ENCODE measurements at places on chromosomes 1 and 21. TPM values are rescaled to one million over a fixed set of nuclear protein-coding genes. Genes with fewer than 3 reads are reported as not detected.
A peak's percentile ranks its signal among the peaks of the same experiment; 100 is the strongest.

The SMCP gene
- not detected for total RNA-seq

DNA sequence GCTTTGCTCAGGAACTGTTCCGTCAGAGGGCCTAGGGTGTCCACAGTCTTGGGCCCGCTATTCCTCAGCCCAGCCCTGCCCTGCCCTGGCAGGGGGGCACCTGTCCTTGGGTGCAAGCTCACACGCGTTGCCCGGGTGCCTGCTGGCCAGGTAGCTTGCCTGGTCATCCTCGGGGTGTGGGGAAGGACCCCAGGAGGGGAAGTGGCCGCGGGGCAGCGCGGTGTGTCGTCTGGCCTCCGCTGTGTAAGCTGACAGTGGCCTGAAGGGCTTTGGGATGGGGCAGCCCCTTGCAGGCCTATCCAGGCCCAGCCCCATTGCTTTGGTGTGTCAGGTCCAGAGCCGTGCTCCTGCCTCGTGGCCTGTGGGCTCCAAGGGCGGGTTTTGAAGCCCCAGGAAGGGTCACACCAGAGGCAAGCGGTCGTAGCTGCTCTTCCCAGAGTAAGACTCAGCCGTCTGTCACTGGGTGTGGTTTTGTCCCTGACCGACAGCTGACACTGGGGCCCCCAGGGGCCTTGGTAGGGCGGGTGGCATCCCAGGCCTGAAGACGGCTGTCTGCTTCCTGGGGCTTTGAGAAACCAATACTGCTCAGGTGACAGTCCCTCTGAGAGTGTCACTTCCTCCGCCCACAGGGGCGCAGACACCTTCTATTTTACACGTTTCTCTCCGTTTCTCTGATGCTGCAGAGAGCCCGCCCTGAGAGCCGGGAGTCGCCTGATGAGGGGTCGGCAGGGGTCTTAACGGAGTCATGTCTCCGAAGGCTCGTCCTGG is 72.1 kb downstream of the SKI start:
- peak; percentile 88 for DNase-seq

DNA sequence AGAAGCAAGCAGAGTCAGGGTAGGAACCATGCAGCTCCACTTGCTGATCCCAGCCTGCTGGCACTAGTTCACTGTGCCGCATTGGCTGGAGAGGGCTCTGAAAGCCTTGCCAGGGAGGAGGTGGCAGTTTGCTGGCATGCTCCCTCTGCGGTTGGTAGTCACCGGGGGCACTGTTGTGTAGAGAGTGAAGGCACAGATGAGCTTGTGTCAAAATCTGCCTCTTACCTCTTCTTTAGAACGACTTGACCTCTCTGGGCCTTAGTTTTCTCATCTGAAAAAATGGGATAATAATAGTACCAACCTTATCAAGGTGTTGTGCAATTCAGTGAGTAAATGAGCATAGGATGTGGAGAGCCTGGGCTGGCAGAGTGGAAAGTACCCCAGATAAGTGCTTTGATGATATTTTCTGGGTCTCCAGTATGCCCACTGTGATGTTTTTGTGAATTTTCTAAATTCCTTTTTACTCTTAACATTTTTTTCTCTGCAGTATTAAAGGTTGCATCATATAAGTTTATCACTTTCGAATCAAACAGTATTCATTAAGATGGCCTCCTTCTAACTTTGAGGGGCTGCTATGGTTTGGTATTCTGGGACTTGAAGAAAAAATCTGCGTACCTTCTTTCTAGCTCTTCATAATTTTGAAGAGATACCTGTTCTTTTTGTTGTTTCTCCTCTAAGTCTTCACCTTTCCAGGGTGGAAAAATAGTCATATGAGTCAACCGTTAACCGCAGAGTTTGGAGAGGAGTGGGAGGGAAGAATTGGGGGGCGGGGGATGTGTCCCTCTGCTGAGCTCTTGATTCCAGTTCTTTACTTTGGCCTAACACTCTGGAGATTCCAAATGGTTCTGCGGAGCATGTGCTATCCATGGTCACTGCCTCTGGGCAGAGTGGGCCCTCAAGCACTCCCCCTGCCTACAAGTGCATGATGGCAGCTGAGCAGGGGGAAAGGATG is 26.8 kb downstream of the SZRD1 start:
- DNase-seq = no peak

The BRDT gene
- not detected for total RNA-seq

DNA sequence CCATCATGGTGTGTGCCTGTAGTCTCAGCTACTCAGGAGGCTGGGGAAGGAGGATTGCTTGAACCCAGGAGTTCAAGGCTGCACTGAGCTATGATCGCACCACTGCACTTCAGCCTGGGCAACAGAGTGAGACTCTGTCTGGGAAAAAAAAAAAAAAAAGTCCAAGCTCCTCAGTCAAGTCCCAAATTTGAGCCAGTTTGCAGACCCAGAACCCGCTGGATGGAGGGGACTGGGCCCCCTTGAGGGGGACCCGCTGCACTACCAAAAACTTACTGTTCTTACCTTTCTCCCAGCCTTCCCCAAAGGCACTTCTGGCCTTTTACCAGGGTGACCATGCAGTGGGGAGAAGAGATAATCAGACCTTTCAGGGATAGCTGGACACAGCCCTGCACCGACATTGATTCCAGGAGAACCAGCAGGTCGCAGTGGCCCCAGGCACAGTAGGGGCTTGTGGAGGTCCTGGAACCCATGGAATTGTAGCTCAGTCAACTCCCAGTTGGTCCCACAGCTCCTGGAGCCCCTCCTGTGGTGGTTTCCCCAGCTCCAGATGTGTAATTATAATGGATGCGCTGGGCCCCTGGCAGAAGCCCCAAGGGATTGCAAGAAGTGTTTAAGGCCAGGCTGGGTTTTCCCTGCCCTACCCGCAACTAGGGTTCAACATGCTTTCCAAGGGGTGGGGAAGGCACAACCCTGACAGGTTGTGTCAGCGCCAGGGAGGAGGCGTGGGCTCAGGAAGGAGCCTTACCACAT is 4.1 kb upstream of the WNT9A start:
- no peak for DNase-seq

- DNase-seq = no peak
Measured at GRCh38 chr1:197985351-197985750, 68.2 kb downstream of the LHX9 start.

The TIAM1 gene
- 46.9 TPM for total RNA-seq

The TNFRSF18 gene
- 18.8 TPM for total RNA-seq

DNA sequence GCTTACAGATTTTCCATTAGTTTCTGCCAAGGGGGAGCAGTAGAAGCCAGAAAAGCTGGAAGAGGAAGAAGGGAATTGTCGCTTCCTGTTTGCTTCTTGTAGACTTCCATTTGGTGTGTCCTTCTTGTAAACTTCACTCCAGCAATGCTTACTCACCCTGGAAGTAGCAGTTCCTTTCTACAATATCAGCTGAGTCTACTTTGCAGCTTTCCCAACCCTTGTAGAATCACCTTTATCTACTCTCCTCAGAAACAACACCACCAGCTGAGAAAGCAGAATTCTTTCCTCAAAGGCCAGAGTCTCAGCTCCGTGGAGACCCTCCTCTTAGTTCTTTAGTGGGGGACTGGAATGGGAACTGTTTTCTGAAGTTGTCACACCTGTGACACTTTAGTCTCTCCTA is 1136.7 kb upstream of the TMPRSS15 start:
- DNase-seq = no peak

DNA sequence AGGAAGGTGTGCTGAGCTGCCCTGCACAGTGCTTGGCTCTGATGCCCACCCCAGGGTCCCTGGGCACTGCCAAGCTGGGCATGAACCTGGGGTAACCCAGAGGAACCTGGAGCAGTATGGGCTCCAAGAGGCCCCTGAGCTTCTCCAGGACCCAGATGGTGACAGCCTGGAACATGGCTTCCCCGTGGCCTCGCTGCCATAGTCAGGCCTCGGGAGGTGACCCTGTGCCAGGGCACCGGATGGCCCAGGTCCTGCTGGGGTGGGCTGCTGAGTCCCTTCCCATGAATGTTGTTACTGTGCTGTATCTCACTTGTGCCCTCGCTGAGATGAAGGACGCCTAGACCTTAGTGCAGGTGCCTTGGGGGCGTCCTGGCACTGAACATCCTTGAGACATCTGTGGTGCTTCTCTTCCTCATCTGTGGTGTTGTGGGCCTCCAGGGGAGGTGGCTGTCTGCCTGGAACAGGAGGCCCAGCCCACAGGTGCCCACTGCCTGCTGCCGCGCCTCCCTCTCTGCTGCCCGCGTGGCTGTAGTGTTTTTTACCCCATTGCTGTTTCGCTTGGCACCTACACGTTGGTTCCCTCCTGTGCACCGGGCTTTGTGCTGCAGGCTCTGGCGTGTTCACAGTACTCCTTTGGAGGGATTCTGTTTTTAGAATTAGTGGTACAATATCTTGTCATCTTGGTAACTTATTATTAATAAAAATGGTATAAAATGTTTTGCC is 160.3 kb downstream of the PCBP3 start:
- no peak for DNase-seq

- DNase-seq = no peak
Measured at GRCh38 chr21:42089093-42089631, 18.0 kb downstream of the UMODL1 start.

- no peak for DNase-seq
Measured at GRCh38 chr1:7262611-7263010, 477.4 kb downstream of the CAMTA1 start.

DNA sequence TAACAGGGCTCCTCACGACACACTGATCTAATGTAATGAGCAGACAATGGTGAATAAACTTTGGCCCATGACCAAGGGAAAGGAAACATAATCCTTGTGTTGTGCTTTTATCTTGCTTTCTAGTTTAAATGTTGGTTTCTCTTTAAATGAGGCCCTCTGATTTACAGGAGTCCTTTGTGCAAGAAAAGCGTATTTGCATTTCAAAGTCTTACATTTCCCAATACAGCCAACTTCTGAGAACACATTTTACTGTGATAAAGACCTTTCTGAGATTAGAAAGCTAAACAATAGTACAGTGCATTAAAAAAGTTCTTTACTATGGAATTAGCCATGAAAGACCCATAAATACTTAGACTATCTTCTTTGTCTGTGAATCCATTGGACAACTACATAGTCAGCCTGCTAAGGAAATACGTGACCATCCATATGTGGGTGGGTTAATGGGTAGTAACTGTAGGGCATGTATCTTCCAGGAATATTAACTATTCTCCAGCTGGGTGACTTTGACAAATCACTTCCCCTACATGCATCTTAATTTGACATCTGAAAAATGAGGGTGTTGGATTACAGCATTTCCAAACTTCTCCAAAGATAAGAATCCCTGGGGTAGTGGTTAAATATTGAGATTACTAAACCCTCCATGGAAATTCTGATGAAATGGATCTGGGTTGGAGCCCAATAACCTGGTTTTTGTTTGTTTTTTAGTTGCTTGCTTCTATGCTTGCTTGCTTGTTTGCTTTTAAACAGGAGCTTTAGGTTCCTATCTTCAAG is 50.3 kb upstream of the USP1 start:
- no peak for DNase-seq

GRCh38 chr1:147273409-147274336 is 31.2 kb downstream of the CHD1L start:
- peak; percentile 46 for DNase-seq

DNA sequence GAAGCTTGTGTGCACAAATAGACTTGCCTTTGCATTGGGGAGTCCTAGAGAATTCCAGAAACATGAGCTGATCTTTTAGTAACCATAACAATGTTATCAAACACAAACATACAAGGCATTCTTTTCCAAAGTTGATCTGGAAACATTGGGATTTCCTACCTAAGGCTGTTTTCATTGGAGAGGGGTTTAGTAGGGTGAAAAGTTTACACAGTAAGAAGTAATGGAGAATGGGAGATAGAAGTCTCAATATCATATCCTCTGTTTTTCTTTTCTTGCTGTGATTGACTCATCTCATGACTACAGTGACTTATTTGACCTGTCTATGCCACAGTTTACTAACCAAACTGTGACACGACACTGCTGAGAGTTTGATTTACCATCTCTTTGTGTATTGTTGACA is 65.6 kb upstream of the PLA2G4A start:
- DNase-seq = no peak

DNA sequence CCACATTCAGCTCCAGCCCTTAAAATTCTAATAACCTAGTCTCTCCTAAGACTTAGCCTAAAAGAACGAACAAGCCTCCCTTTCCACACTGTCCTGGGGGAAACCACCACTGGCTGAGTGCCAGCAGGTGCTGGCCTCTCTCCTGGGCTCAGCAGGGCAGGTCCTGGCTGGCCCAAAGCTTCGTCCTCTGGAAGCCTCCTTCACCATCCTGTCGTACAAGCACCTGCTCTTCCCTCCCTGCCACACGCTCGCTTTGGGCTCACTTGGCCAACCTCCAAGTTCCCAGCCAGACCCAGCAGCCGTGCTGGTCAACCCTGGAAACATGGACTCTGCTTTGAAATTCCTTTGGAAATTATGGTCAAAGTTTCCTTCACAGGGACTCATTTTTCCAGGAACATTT is 58.2 kb upstream of the SLC25A33 start:
- DNase-seq = no peak

The CTXND2 gene
- not detected for total RNA-seq

- no peak for DNase-seq
Measured at GRCh38 chr1:115465802-115466363, 127.8 kb upstream of the NGF start.

GRCh38 chr1:7120863-7121621 is 335.8 kb downstream of the CAMTA1 start:
- no peak for DNase-seq

GRCh38 chr1:67532452-67533216 is 102.4 kb upstream of the SERBP1 start:
- no peak for DNase-seq

GRCh38 chr1:80427881-80428280 is 1372.9 kb upstream of the ADGRL2 start:
- DNase-seq = no peak

DNA sequence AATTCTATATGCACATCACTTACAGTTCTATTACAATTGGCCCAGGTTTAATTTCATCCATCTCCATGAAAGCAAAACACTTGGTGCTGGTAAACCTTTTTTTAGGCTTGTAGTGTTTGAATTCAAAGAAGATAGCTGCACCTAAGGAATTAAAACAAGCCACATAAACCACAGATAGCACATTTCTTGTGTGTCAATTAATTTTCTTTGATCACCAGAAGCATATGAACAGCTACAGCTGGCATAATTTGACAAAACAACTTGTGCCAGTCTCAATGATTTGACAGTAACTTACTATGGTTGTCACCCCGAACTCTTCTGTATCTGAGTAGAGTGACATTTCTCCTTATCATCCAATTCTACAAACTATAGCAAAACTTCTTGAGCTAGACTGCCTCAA is 42.2 kb downstream of the AIDA start:
- DNase-seq = no peak

The F11R gene
- 18.4 TPM for total RNA-seq

The AXDND1 gene
- 1.4 TPM for total RNA-seq

The DDR2 gene
- 0.08 TPM for total RNA-seq

The PRAMEF1 gene
- not detected for total RNA-seq

The ENAH gene
- not detected for total RNA-seq

The TAS1R3 gene
- total RNA-seq = 1.2 TPM

DNA sequence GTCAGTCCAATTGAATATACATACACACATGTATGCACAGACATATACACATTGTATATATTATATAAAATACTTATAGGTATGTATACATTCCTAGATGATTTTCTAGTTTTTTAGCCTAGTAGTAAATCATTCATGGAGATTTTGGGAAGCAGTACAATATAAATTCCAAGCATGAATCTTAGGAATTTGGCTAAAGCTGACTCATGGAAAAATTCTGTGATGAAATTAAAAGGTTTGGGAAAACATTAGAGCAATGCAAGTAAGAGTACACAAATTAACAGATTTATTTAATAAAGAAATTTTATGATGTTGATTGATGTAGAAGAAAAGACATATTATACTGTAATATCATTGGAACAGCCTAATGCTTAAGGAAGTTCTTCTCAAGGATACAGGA is 43.7 kb upstream of the PTGFR start:
- DNase-seq = no peak

The FMO5 gene
- 0.31 TPM for total RNA-seq

GRCh38 chr1:209302779-209303568 is 280.5 kb upstream of the CAMK1G start:
- no peak for DNase-seq

- DNase-seq = no peak
Measured at GRCh38 chr1:169090900-169091311, 15.6 kb upstream of the ATP1B1 start.

All from activated CD8-positive, alpha-beta T cell treated with anti-CD3 and anti-CD28 coated beads, Interleukin-2, amount 10 ng/mL, durations not matched to agents 7 days and 5 days (primary cell).